CD4-positive, alpha-beta T cell treated with Interleukin-17A for 1 hour (primary cell): ENCODE measurements at places on chromosomes 16 and 17.

- DNase-seq, result no peak
Observed at GRCh38 chr17:52027620-52028295, 130.8 kb downstream of the CA10 start.

DNA sequence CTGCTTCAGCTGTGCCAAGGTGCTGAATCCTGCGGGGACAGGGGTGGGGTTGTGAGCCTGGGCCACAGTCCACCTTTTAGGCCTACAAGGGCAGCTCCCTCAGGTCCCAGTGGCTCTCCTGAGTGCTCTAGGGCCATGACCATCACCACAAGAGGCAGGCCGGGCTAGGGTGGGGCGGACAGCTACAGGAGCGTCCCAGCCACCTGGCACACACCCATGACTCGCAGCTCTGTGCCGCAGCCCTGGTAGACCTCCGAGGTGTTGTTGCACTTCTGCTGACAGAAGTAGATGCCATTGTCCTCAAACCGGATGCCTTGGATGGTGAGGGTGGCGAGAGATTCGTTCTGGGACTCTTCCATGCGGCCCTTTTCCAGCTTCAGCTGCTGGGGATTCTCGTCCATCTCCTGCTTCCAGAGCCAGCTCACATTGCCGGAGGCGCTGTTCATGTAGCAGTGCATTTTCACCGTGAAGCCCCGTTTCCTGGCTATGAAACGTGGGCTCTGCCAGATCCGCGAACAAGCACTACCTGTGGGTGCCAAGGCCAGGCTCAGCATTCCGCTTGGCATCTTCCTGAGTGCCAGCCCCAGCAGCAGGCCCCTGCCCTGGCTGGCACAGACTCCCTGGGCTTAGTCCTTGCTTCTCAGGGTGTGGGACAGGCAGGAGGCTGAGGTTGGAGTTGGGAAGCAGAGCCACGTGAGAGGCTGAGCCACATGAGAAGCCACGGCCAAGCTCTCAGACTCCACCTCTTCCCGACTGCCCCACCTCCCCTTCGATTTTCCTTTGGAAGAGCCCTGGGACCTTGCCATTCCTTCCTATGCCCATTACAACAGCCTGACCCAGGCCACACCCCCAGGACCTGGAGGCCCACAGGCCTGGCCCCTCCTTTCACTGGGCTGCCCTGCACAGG lies 2.0 kb downstream of the CD79B start:
- DNase-seq, result no peak

DNA sequence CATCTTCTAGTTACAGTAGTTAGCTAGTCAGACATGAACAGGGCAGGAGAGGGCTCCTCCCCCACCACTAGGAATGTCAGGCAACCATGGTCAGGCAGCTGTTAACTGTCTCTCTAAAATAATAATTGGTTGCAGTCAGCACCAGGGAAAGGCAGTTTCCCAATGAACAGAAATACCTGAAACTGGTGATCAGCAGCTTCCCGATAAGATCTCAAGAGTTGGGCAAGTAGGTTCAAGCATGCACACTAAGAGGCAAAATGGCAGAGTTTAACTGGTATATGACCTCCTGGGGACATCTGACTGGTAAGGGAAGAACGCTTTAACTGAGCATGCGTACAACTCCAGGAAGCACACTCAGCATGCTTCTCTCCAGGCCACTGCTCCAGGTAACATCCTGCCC lies 12.6 kb upstream of the XYLT1 start:
- no peak for DNase-seq

GRCh38 chr17:55663400-55663799 lies 59.3 kb downstream of the TMEM100 start:
- no peak for DNase-seq

GRCh38 chr17:47745037-47745380 lies 12.0 kb downstream of the TBX21 start:
- no peak for DNase-seq

DNA sequence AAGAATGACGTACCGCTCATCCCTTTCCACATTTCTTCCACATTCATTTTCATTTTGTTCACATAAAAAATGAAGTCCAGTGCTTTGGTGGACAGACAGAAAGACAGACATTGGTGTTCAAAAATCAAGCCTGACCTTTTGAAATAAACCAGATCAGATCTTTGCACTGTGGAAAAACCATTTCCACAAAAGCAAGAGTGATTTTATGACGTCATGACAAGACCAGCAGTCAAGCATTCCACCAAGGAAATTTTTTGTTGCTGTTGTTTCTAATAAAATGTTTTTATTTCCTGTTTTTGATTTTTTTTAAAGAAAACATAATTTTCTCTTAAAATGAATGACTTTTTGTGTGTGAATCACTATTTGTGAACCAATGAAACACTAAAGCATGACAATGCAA lies 350.0 kb downstream of the KCNJ2 start:
- no peak for DNase-seq

DNA sequence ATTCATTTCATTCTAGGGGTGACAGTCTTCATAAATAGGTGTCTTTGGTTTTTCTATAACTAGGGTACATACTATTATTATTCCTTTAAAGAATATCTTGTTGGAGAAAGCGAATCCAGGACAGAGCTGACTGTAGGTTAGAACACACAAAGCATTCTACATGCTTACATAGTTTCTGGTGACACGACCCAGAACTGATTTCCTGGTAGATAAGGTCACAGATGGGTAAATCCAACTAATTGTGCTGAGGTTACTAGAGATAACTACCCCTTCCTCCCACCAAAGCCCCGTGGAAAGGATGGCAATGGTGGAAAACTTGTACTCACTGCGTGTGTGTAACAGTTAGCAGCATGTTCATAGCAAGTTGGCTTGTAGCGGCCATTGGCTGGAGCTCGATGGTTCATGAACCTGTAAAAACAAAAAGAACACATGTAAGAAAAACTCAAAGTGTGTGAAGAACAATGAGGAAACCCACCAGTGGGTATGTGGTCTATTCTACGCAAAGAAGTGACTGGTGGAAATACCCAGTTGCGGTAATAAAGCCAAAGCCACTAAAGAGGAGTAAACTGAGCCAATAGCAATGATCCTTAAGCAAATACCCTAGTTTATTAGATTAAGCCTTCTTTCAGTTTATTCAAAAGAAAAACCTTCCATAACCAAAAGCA lies 7.7 kb downstream of the MMD start:
- peak; percentile 35 for DNase-seq

- DNase-seq, result peak; percentile 40
Observed at GRCh38 chr17:77106874-77107358, 33.9 kb upstream of the SEC14L1 start.

- no peak for DNase-seq
Observed at GRCh38 chr17:21353326-21354010, 22.7 kb upstream of the KCNJ12 start.

DNA sequence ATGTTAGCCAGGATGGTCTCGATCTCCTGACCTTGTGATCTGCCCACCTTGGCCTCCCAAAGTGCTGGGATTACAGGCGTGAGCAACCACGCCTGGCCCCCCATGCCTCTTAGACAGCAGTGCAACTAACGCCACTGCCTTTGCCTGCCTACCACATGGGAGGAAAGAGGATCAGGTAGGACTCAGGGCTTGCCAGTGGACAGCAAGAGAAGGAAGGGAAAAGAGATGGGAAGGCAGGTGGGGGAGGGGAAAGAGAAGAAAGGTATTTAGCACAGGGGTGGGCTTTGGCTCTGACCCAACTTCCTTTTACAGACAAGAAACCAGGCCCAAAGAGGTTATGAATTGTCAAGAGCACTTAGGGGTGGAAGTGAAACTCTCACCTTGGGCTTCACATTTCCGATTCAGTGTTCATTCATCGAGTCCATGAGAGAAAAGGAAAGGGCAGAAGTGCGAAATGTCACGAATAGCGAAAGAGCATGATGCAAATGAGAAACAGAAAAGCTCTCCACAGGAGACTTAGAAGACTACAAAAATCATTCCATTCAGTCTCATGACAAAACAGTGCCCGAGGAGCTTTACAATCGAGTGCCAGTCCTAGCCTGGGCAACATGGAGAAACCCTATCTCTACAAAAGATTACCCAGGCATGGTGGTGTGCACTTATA lies 36.4 kb downstream of the CDK5R1 start:
- peak; percentile 64 for DNase-seq

DNA sequence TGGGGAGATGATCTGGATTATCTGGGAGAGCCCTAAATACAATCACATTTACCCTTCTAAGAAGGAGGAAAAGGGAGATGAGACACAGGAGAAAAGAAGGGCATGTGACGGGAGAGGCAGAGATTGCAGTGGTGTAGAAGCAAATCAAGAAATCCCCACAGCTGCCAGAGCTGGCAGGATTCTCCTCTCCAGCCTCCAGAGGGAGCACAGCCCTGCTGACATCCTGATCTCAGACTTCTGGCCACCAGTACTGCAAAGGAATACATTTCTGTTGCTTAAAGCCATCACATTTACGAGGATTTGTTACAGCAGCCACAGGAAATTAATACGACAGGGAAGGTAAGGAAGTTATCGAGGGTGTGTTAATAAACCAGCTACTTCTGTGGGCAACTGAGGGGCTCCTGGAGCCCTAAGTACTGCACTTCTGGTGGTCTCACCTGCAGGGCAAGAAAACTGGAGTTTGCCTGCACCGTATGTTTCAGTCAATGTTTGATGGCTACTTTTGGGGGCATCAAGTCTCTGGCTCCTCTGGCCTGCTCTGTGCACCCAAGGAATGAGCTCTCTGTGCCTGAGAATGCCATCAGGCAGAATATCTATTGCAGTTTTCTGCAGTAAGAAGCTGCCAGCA lies 22.9 kb upstream of the CDH13 start:
- DNase-seq, result no peak

DNA sequence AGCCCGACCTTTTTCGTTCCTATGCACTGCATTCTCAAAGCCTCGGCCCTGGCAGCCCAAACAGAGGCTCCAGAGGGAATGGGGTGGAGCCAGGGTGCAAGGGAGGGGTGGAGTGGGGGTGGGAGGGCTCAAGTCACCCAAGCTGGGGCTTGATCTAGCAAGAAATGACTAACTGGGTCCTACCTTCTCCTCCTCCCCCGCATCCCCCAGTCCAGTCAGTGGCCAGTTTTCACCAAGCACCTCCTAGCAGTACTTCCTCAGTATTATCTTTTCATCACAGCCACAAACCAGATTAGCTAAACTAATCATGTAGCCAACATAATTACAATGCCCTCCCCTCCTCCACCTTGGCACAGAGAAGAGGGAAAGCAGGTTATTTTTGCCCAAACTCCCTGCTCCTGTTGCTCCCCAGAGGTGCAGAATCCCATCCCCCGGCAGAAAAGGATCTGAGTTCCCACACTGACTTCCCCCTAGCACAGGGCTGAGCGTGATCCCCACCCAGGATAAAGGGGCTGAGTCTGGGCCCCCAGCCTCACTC lies 2.2 kb downstream of the JUP start:
- DNase-seq, result no peak

GRCh38 chr17:72119873-72120641 lies 763 bp upstream of the SOX9 start:
- DNase-seq, result no peak

DNA sequence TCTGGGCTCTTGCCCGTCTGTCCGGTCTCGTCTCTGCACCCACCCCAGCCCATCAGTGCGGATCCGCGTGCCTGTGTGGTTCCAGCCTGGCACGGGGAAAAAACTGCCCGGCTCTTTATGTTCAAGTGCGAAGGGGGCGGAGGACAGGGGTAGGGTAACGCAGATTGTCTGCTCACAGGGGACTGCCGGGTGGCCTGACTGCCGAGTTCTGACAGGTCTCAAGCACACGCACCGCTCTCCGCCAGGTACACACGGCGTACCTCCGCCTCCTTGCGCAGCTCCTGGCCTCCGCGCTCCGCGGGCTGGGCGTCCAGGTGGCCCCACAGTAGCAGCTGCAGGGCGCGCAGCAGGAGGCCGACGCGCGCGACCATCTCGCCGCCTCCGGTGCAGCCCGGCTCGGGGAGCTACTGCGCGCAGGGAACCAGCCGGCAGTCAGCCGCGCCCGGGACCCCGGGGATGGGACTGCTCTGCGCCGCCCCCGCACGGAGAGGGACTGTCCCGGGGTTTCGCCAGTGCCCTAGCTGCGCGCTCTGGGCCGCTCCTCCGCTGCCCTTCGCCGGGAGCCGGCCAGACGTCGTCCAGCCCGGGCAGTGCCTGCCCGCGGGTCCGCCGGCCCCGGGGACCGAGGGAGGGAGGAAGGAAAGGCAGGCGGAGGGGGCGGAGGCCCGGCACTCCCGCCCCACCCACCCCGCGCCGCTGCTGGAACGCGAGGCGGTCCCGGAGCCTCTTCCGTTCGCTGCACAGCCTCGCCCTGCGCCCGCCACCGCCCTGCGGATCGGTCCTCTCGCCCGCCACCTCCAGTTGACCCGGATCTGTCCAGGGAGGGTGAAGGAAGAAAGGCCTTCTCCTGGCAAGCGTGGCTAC lies at the start of gene MMP28:
TSS of gene MMP28 (minus strand) at position 635 of the 864 bp plus-strand sequence. CDS start at position 371, 264 bp downstream.
- DNase-seq, result peak; percentile 24

DNA sequence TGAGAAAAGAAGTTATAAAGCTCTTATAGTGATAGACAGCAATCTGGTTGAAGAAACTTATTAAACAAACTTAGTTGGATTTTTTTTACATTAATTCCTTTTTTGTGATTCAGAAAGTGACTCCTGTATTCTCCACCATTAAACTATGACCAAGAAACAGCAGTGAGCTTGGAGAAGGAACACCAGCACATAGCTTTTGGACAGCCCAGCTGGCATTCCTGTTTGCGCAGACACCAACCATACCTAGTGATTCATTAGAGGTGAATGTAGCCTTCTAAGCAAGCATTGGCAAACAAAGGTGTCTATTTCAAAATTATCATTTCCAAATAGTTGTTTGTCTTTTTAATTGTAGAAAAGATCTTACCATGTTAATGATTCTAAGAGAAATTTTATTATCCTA lies 94.4 kb downstream of the STXBP4 start:
- no peak for DNase-seq

DNA sequence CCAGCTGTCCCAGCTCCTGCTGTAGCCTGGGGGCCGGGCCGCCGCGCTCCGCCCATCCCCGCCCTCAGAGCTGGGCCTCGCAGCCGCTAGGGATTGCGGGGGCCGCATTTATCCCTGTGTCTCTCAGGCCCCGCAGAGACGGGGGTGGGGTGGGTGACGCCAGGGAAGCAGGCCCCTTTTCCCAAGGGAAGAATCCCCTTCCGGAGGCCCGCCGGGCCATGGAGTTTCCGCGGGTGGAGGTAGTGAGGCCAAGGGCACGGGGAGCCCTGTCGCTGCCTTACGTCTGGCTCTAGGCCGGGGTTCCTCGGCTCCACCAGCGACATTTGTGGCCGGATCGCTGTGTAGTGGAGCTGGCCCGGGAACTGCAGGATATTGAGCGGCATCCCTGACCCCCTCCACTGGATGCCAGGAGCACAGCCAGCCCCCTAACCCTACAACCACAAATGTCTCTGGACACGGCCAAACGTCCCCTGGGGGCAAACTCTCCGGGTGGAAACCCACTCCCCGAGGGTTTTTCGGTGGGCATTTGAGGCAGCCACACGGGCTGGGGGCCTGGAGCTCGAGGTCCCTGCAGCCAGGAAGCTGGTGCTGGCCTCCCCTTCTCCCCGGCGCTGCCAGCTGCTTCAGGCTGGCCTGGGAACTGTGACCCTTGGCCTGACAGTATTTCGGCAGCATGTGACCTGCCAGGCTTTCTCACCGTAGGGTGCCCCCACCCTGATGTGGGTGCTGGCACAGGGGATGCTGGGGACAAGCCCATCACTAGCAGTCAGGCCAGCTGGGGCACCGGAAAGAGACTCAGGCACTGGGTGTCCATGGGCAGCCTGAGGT lies 12.0 kb upstream of the CD300A start:
- no peak for DNase-seq

- DNase-seq, result no peak
Observed at GRCh38 chr17:2797637-2798036, 1.4 kb downstream of the RAP1GAP2 start.

GRCh38 chr17:44965481-44966234 lies 2.4 kb downstream of the C1QL1 start:
- no peak for DNase-seq

- no peak for DNase-seq
Observed at GRCh38 chr16:56724191-56724590, 5.7 kb upstream of the NUP93 start.

- DNase-seq, result no peak
Observed at GRCh38 chr17:8237175-8237574, 10.7 kb downstream of the CTC1 start.
